BE2C (cell line): ENCODE measurements at places on chromosomes 2 and 18.

DNA sequence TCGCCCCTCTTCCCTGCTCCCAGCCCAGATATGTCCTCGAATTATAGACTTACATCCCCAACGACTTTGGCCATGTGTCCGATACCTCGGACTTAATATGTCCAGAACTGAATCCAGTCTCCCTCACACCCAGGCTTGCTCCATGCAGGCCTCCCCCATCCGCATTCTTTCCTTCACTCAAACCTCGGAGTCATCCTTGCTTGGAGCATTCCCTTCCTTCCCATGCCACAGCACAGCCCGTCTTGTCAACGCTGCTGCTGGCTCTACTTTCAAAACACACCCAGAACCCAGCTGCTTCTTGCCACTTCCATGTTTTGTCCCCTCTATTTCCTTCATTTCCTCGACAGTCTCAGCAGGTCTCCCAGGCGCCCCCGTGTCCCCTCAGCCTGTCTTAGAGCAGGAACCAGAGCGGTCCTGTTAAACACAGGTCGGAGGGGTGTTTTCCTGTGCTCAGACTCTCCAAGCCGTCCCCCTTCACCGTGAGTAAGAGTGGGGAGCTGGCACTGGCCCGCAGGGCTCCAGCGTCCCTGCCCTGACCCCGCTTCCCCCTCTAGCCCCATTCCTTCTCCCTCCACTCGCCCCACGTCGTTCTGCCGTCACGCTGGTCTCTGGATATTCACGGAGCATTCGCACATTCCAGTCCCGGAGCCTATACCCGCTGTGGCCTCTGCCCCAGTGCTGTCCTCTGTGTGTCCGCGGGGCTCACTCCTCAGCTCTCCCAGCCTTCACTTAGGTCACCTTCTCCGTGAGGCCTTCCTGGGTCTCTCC lies 54.4 kb downstream of the VAPA start:
- DNase-seq, result no peak

DNA sequence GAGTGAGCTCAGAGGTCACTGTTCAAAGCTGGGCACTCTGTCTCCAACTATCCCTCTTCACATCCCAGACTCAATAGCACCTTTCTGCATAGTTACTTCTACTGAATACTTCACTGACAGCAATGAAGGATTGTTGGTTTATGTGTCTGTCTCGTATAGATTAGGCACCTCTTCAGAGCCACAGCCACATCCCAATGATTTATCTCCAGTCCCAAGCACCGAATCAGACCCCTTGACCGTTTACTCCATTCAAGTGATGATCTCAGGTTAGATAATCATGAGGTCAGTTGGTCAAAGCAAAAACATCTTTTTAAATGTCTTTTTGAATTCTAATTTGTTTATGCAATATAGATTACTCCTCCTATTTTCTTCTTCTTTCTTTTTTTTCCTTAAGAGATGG lies 14.7 kb downstream of the NEDD4L start:
- no peak for DNase-seq

- DNase-seq, result no peak
Measured at GRCh38 chr18:65365245-65365980, 385.4 kb upstream of the CDH7 start.

DNA sequence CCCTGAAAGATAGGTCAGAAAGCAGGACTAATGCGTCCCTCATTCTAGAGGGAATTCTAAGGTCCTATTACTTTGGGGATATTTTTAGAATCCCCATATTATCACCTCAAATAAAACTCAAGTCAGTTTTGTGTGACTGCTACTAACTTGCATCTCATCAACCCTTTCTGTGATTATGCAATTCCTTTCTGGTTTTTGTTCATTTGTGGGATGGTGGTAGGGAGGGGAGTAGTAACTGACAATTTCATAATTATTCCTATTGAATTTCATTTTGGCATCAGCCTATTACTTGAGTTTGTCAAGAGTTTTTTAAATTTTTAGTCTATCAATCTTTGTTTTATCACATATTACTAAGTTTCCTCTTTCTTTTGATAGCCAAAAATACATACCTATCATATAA lies 28.4 kb upstream of the TANK start:
- DNase-seq, result no peak
